Epithelial cell of esophagus (primary cell): ENCODE measurements at places on chromosomes 3 and 15.
A peak's percentile ranks its signal among the peaks of the same experiment; 100 is the strongest.

DNA sequence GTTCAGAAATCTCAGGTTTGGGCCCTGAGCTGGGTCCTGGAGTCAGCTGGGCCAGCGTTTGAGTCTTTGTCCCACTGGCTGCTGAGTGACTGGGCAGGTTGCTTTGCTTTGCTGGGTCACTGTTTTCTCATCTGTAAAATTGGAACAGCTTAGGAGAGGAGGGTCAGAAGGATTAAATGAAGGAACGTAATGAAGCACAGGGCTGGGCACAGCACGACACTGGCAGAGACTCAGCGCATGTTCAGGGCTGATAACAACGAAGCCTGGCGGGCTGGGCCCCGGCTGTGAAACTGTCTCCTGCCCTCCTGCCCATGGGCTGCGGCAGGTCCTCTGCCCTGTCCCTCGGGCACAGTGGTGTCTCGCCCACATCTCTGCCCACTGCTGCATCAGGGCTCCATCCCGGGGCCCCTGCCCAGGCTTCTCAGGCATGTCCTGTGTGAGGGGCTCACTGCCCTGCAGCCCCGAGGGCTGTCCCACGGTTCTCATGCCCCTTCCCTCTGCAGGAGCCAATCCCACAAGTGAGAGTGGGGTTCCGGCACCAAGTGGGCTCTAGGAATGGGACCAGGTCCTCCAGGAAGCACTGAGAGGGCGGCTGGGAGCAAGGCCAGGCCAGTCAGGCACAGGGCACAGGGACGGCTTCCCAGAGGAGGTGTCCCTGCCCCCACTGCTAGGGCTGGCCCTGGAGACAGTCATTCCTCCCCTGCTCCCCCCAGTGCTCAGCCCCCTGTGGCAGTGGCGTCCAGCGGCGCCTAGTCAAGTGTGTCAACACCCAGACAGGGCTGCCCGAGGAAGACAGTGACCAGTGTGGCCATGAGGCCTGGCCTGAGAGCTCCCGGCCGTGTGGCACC lies 88.0 kb downstream of the TBC1D2B start:
- DNase-seq, result no peak

- peak; percentile 77 for DNase-seq
Observed at GRCh38 chr3:157618075-157618760, 115.0 kb upstream of the VEPH1 start.

- no peak for DNase-seq
Observed at GRCh38 chr3:189659571-189659970, 28.4 kb downstream of the TP63 start.

DNA sequence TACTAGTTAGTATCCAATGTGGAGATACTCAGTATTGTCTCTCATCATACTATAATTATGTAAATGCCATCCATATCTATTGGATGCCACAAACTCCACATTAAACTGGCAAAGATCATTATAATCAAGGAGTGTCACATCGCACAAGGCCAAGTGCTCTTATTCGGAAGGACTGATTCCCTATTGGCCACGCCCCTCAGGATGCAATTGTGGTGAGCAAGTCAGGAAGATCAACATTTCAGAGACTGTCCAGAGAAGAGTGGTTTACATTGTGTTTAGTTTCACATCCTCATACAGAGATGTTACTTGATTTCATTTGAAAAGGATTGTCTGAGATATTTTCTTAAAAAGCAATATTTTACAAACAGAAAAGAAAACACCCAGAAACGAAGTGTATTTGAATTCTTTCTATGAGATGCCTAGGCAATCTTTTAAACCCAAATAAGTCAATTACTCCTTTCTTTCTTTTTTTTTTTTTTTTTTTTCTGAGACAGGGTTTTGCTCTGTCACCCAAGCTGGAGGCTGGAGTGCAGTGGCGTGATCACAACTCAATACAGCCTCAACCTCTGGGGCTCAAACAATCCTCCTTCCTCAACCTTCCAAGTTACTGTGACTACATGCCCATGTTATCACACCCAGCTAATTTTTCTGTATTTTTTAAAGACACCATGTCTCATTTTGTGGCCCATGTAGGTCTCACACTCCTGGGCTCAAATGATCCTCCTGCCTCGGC lies 369.1 kb downstream of the RBMS3 start:
- DNase-seq, result peak; percentile 15

- DNase-seq, result no peak
Observed at GRCh38 chr3:190619761-190620160, 105.9 kb downstream of the IL1RAP start.

DNA sequence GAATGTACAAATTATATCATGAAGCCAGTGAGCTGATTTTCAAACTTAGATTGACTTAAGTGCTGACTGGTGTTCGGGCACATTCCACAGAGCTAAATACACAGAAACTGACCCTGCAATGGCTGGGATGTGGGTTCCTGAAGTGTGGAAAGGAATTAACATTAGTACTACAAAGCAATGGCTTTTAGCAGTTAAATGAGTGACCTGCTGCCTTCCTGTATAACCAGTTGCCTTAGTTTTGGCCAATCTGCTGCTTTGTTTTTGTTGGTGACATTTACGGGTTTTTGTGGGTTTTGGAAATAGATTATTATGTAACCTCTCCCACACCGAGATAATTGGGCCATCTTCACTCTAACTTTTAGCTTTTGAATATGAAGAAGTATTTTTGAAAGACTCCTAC lies 2.4 kb upstream of the SKIC8 start:
- DNase-seq, result no peak

DNA sequence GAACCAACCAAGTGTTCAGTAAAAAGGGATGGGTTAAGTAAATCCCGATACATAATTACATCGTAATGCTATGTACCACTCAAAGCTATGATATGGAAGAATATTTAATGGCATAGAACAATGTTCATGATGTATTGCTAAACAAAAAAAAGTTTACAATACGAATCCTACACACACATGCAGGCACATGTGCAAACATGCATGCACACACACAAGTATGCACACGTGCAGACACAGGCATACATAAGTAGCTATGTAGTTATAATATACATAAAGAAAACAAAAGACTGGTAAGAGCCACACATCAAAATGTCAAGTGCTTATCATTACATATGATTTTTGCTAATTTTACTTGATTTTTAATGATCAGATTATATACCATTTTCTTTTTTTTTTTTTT lies 74.2 kb downstream of the ARRDC4 start:
- peak; percentile 70 for DNase-seq
